ENCODE measurements at places on chromosomes 11 and 22.

DNA sequence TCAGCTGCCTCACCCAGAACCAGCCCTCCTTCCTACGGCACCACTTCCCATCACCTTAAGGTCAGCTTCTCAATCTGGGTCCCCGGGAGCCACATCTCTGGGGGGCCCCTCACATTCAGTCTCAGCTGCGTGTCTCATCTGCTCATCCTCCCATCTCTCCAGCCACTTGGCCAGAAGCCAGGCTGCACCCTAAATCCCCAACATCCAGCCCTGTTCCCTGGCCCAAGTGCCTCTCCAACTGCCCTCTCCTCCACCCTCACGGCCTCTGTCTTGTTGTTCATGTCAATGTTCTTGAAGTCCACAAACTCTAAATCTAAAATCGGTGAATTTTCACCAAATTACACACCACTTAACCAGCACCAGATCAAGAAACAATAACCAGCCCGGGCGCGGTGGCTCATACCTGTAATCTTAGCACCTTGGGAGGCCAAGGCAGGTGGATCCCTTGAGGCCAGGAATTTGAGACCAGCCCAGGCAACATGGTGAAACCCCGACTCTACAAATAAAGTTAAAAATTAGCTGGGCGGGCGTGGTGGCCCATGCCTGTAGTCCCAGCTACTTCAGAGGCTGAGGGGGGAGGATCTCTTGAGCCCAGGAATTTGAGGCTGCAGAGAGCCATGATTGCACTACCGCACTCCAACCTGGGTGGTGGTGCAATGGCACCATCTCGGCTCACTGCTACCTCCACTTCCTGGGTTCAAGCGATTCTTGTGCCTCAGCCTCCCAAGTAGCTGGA is 33.7 kb downstream of the A4GALT start:
- DNase-seq = no peak

DNA sequence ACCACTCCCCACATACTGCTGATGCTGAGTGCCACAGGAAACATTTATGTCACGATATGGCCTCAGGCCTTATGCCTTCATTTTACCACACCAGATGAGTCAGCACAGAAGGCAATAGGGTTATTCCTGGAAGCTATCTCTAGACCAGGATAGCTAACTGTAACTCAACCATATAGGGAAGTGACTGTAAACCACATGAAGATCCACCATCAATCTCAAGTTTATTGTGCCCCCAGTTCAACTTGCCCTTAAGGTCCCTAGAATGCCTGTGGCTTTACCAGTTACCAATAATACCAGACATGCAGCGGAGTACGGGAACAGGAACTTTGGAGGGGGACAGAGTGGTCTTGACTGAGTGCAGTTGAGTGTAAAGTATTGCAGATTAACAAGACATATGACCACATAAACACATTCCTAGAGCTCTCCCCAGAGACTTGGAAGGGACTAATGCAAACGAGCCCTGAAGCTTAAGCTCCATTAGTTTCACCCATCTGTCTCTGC is 180.9 kb downstream of the KIF18A start:
- no peak for DNase-seq

- DNase-seq = no peak
Measured at GRCh38 chr11:73461335-73461840, 85.2 kb downstream of the RELT start.

DNA sequence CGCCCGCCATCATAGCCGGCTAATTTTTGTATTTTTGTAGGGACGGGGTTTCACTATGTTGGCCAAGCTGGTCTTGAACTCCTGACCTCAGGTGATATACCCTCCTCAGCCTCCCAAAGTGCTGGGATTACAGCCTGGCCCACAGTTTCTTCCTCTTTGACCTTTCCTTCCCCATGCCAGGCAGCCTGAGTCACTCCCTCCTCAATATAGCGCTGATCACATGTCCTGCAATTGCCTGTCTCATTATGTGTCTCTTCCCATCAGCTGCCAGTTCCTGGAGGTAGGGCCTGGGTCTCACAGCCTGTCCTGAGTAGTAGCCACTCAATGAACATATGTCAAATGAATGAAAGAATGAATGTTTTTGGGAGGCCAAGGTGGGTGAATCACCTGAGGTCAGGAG is 43.0 kb upstream of the CCDC134 start:
- no peak for DNase-seq

- DNase-seq = peak; percentile 80
Measured at GRCh38 chr11:107840129-107840484, 18.5 kb downstream of the SLC35F2 start.

- no peak for DNase-seq
Measured at GRCh38 chr22:41540006-41540315, 4.3 kb downstream of the POLR3H start.

- DNase-seq = no peak
Measured at GRCh38 chr11:9956483-9956882, 292.6 kb downstream of the SWAP70 start.

DNA sequence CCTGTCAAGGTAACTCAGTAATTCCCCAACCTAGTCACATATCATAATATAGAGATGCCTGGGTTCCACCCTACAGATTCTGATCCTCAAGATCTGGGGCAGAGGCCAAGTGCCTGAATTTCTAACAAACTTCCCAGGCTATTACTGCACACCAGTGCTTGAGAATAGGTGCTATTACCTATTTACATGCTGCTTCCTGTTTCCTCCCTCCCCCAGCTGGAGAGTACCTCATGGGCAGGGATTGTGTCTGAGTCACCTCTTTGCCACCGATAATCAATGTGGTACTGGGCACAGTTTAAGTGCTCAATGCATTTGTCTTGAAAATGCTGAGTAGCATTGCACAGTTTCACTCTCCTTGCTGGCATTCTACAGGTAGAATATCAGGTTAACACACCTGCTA is 582.2 kb upstream of the CADM1 start:
- DNase-seq = no peak

- no peak for DNase-seq
Measured at GRCh38 chr11:42762348-42762747, 549.4 kb upstream of the API5 start.

- no peak for DNase-seq
Measured at GRCh38 chr11:88327462-88328143, 9.9 kb downstream of the CTSC start.

DNA sequence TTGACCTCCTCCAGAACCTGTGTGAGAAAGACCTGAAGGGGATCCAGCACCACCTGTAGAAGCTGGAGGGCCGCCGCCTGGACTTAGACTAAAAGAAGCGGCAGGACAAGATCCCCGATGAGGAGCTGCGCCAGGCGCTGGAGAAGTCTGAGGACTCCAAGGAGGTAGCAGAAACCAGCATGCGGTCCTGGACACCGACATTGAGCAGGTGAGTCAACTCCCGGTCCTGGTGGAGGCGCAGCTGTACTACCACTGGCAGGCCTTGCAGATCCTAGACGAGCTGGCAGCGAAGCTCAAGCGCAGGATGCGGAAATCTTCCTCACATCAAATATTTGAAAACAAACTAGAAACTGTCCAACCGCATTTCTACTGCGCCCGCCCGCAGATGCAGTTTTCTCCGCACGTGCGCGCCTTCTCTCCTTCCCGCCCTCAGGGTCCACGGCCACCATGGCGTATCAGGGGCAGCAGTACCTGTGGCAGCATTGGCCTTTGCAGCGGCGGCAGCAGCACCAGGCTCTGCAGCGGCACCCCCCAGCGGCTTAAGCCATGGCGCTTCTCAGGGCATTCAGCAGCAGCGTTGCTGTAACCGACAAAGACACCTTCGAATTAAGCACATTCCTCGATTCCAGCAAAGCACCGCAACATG is 10.2 kb downstream of the CLDN25 start:
- DNase-seq = no peak

DNA sequence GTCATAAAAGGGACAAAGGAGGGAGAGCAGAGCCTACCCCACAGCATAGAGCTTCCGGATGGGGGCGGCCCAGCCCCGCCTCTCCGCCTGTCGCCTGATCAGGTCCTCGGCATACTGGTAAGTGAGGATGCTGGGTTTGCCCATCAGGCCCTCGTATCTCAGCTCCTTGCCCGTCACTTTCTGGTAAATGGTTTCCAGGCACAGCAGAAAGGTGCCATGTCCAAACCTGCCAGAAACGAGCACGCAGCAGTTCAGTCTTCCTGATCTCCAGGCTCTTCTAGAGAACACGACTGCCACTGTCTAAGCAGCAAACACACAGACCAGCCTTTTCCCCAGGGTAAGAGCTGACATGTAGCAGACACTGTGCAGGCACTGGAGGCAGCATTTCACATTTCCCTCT is 17.4 kb upstream of the TMEM121B start:
- DNase-seq = peak; percentile 39

DNA sequence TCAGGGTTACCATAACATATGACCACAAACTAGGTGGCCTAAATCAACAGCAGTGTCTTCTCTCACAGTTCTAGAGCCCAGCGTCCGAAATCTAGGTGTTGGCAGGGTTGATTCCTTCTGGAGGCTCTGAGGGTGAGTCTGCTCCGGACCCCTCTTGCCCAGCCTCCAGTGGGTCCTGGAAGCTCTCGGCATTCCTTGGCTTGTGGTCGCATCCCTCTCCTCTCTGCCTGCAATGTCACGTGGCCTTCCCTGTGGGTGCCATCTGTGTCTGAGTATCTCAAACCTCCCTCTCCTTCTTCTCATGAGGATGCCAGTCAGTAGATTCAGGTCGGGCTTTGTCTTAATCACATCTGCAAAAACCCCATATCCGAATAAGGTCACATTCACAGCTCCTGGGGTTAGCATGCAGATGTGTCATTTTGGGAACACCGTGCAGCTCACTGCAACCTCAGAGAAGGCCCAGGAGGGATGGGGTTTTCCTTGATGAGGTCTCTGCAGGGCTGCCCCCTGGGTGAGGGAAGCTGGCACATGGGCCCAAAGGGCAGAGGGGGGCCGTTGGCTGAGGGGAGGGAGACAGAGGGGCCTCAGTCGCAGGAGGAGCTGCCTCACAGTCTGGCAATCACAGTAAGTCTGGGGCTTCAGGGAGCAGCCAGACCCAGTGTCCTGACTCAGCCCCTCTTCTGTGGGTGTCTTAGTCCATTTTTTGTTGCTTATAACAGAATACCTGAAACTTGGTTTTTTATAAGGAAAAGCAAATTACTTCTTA is 41.2 kb downstream of the PARVG start:
- no peak for DNase-seq

DNA sequence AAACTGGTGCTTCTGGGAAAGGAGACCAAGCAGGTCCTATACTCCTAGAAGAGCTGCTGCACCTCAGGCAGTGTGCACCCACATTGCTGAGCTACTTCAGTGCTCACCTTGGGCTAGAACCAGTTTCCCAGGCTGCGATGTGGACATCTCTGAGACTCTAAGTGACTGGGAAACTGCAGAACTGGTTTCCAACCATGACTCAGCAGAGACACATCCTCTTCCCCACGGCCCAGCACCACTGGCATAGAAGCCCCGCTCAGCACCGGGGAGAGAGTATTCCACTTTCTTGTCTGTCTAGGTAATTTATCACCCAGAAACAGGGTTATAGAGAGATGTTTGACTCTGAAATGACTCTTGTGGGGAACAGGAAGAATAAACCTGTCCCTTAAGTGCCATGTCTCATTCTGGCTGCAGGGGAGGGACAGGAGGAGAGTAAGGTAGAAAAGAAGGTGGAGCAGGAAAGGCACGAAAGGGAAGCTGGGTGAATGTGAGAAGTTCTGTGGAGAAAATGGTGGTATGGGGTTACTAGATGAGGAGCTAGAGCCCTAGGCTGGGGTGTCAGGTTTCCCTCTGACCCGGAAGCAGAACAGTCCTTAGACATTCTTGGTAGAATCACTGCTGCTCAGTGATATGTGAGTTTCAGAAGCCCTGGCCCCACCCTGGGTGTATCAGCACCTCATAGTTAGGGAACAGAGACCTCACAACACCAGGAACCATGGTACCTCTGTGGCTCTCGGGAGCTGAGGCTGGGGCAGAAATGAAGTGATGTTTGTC is 340.4 kb upstream of the NCAM1 start:
- DNase-seq = no peak

GRCh38 chr11:62245271-62245753 is 3.3 kb downstream of the SCGB1D2 start:
- no peak for DNase-seq

- DNase-seq = peak; percentile 76
Measured at GRCh38 chr11:14554959-14555358, 34.8 kb upstream of the PSMA1 start.

GRCh38 chr11:116808262-116809175 is 14.6 kb downstream of the APOA4 start:
- DNase-seq = no peak

- DNase-seq = peak; percentile 29
Measured at GRCh38 chr11:130001461-130002351, 929 bp downstream of the PRDM10 start.

GRCh38 chr11:19753451-19754106 is 40.9 kb downstream of the NAV2 start:
- DNase-seq = no peak

DNA sequence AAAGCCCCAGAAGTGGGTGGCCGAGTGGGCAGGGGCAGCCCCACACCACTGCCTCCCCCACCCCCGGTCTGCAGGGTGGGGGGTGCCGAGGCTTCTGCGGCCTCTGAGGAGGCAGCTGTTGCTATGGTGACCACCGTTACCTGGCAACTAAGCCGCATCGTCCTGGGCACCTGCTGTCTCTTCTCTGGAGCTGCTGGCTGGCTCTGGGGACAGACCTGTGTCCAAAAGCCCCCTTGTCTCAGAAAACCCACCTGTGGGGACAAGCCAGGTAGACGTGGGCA is 79.9 kb upstream of the PRR5 start:
- DNase-seq = peak; percentile 53

DNA sequence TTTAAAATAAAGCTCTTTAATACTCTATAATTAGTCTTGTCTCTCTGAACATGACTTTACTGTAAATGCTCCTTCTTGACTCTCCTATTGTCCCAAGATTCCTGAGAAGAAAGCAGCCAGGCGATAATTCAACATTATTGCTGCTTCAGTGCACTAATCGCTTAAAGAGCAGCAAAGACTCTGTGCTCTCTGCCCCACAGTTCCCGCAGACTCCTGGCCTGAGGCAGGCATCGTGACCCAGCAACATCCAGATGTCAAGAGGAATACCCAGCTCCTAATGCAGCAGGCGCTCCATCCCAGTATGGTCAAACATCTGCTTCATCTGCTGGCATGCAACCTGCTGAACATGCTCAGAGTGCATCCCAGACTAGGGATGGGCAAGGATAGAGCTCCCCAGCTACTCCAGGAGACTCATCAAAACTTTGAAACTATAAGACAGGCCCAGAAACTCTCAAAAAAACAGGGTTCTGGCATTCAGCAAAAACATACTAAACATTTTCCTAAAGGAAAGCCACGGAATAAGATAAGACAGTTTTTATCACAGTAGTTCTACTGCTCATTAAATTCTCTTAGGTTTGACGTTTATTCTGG is 270.0 kb downstream of the SOX6 start:
- no peak for DNase-seq

Measured in Ammon's horn (tissue), 1 donor.